ENCODE measurements at places on chromosomes 5 and 9. TPM values are rescaled to one million over a fixed set of nuclear protein-coding genes. Genes with fewer than 3 reads are reported as not detected.

DNA sequence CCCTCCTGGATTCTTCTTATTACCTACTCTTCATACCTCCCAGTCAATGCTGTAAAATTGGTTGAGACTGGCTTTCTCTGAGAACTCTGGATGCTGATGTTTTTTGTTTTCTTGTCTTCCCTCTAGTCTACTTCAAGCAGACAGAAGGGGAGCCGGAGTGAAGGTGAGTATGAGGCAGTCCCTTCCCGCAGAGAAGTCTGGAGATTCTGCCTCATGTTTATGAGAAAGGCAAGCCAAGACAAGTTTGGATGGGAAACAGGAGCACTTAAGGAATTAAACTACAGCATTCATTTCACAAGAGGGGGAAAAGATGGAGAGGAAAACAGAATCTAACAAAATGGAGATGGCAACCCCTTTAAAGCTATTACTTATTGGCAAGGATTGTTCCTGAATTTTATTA lies 246.1 kb downstream of the TRIM32 start:
- no peaks in the 10 kb centered on the region for H3K27me3 ChIP-seq
- no peak for DNase-seq
- H3K4me1 ChIP-seq: no peaks in the 10 kb centered on the region
- H3K4me3 ChIP-seq: no peak overlapping the region

DNA sequence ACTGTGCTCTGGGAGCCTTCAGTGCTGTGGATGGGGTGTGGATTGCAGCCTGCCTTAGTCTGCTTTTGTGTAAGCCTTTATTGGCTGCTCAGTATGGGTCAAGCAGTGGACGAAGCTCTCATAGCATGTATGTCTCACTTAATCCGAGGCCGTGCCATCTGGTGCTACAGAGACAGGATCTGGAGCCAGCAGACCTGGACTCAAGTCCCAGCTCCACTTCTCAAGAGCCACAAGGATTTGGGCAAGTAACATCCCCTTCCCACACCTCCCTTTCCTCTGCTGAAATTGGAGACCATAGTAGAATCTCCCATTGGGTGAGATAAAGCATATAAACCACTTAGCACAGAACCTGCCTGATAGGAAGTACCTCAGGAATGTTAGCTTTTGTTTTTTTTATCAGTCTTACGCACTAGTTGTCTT lies 23.4 kb upstream of the LECT2 start:
- DNase-seq: no peak
- no peaks in the 10 kb centered on the region for H3K27me3 ChIP-seq
- peaks cover 3% of the 10 kb centered on the region for H3K4me1 ChIP-seq
- H3K4me3 ChIP-seq: no peak overlapping the region

KCNN2 gene
- not detected for polyA plus RNA-seq

GRCh38 chr5:34038390-34038789 lies 4.6 kb downstream of the C1QTNF3 start:
- H3K36me3 ChIP-seq: peaks cover 3% of the 10 kb centered on the region
- no peaks in the 10 kb centered on the region for H3K4me1 ChIP-seq
- DNase-seq: no peak
- H3K27ac ChIP-seq: no peak overlapping the region

- no peak overlapping the region for H3K4me3 ChIP-seq
- no peaks in the 10 kb centered on the region for H3K27me3 ChIP-seq
- H3K27ac ChIP-seq: no peak overlapping the region
- no peaks in the 10 kb centered on the region for H3K36me3 ChIP-seq
- H3K4me1 ChIP-seq: peaks cover 49% of the 10 kb centered on the region
These were observed 17.4 kb downstream of the MYMK start for GRCh38 chr9:133507246-133507965.

GRCh38 chr9:132078699-132079356 lies 839 bp downstream of the MED27 start:
- peaks cover 30% of the 10 kb centered on the region for H3K36me3 ChIP-seq
- H3K4me3 ChIP-seq: peak overlapping the region; percentile 89
- peaks cover 13% of the 10 kb centered on the region for H3K4me1 ChIP-seq

DNA sequence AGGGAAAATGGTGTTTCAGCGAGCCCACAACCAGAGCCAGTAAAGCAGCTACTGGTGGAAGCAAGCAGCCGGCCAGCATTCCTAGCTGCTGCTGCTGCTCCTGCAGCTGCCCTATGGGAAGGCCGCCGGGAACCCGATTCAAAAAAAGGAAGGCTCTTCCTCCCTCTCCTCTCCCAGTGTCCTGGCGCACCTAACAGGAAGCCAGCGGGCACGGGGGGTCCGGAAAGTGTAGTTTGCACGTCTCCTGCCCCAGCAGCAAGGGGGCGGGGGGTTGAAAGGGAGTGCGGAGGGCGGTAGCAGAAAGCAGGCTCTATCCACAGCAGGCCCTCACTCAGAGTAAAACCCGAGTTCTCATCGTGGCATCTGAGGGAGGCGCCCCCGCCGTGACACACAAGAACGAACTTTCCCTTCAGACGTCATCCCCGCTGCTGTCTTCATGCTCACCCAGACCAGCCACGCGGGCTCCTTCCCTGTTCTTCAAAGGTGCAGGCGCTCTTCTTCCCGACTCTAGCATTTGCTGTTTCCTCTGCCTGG lies 16.5 kb downstream of the GRXCR2 start:
- H3K36me3 ChIP-seq: no peaks in the 10 kb centered on the region
- no peaks in the 10 kb centered on the region for H3K27me3 ChIP-seq
- no peaks in the 10 kb centered on the region for H3K4me1 ChIP-seq
- no peak overlapping the region for H3K4me3 ChIP-seq

DNA sequence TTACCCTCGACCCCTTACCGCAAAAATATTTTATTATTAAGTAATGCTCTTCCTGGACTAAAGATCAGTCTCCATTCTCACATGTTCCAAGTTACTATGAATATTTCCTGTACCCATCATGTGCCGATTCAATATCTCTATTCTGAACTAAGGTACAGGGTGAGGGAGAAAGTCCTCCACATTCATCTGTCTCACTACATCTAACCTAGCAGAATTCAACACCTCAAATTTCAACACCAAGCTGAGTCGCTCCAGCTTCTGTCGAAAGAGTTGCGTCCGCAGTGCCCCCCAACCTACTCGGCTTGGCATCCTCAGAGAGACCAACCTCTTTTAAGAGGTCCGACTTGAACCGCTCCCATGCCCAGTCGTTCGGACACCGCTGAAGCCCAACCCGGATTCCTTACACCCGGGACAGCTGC lies 1.0 kb downstream of the CERT1 start:
- peaks cover 6% of the 10 kb centered on the region for H3K4me1 ChIP-seq
- H3K27ac ChIP-seq: peak overlapping the region; percentile 93
- no peaks in the 10 kb centered on the region for H3K27me3 ChIP-seq

SLC30A5 gene
- polyA plus RNA-seq: 28.5 TPM

Data from SK-N-SH (cell line).